Tongue (tissue), 3 donors: ENCODE measurements at places on chromosomes 5 and 9. TPM values are rescaled to one million over a fixed set of nuclear protein-coding genes. Genes with fewer than 3 reads are reported as not detected.
A peak's percentile ranks its signal among the peaks of the same experiment; 100 is the strongest.

- no peak for DNase-seq
Observed at GRCh38 chr9:12813533-12813932, 38.7 kb downstream of the LURAP1L start.

DNA sequence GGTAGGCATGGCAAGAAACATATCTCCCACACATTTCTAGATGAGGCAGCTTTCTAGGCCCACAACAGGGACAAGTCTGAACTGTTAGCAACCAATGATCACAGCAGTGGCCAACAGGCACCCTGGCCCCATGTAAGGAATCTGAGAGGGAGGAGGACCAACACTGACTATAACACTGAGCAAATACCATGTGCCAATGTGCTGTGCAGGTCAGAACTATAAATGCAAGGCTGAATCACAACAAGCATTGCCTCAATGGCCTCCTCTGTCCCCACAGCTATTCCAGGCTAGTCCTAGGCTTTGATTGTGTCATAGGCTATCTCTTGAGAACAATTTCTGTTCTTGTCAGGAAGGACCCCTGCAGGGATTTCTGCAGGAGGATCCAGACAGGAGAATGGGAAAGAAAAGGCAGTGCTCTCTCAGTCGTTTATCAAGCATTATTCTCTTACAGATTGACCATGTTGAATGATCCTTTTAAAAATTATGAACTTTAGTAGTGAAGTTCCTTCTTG, 221.2 kb downstream of the TLE1 start:
- no peak for DNase-seq

Gene SLC2A6
- 0.92 TPM for total RNA-seq

- DNase-seq: no peak
Observed at GRCh38 chr5:5165541-5166002, 25.4 kb downstream of the ADAMTS16 start.

Gene HNRNPA0
- total RNA-seq: 26.0 TPM

Gene FUT7
- 0.10 TPM for total RNA-seq

- peak; percentile 48 for DNase-seq
Observed at GRCh38 chr5:14441641-14442040, 140.0 kb upstream of the OTULINL start.

GRCh38 chr5:143456952-143457547, 53.6 kb upstream of the NR3C1 start:
- no peak for DNase-seq

DNA sequence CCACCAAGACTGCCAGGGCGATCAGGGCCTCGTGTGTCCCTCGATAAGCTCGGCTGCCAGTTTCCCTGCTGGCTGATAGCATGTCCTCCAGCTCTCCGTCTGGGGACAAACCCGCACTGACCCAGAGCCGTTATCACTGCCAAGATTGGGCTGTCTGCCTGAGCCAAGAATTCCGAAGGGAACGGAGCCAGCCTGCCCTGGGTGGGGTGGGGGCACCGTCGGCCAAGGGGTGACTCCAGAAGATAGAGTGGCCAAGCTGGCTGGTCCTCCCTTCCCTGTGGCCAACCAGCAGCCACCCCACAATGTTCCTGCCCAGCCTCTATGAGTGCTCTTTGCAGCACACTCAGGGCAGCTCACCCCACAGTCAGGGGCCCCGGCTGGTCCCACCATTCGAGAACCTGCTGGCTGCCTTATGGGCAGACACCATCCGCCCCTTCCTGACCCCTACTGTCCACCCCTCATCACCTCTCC, 29.4 kb downstream of the HRH2 start:
- DNase-seq: no peak

Gene TEX10
- 30.1 TPM for total RNA-seq

Gene AFAP1L1
- total RNA-seq: 121 TPM

DNA sequence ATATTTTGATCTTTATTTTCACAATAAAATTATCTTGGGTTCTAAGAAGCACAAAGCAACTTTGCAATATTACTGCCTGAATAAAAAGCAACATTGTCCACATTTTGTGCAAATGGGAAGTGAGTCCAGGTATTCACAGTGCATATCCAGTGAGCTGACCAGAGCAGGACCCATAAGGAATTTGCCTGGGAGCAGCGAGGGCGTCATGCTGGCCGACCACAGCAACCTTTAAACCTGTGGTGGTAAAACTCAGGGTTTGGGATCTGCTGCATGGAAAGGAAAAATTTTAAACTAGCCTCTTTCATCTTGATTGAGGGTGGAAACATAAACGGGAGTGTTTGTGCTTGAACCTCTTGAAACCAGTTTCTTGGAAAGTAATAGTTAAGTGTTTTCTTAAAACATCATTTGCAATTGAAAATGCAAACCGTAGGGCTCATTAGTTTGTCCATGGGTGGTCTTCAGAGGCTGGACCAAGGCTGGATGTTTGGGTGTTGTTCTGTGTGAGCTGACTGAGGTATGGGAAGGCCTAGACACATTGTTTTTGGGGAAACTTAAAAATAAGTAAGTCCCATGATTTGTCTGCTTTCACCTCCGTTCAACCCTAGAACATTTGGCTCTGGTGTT, 85.0 kb upstream of the ANKH start:
- DNase-seq: no peak

- DNase-seq: peak; percentile 40
Observed at GRCh38 chr5:133902511-133903118, 65.8 kb downstream of the C5orf15 start.

- DNase-seq: no peak
Observed at GRCh38 chr5:387491-388265, 55.3 kb upstream of the EXOC3 start.

DNA sequence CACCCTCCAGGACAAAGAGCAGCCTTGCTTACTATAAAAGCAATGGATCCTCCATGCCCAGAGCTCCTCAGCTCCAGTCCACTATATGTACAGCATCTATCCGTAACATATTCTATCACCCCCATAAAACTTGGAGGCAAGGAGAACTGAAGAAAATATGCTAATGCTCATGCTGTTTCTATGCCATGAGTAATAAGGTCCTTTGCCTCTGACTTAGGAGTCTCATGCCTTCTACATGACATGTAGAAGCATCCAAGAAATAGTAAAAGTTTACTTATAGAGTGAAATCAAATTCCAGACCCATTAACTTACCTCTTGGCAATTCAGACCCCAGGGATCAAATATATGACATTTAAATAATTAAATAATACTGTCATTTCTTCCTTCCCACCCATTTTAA, 33.7 kb downstream of the SSBP2 start:
- DNase-seq: no peak

Gene AQP7
- total RNA-seq: 8.4 TPM

Gene SH3GL2
- 0.21 TPM for total RNA-seq

- no peak for DNase-seq
Observed at GRCh38 chr5:107968406-107968843, 297.7 kb upstream of the EFNA5 start.
